Head of caudate nucleus (tissue), 42 donors: ENCODE measurements at places on chromosomes 1 and 21.

GRCh38 chr1:162233066-162233465 is 143.6 kb downstream of the SPATA46 start:
- DNase-seq = no peak

DNA sequence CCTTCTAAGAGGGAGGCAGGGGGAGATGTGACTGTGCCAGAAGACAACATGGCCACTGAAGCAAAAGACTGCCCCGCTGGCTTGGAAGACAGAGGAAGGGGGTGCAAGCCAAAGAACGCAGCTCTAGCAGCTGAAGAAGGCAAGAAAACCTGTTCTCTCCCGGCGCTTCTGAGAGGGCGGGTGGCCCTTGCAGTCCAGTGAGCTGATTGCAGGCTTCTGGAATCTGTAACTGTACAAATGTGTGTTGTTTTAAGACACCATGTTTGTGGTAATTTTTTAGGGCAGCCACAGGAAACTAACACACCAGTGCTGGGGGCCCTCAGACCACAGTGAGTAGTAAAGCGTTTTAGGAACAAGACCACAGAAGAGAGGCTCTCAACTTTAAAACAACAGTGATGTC is 47.0 kb downstream of the CD46 start:
- no peak for DNase-seq

DNA sequence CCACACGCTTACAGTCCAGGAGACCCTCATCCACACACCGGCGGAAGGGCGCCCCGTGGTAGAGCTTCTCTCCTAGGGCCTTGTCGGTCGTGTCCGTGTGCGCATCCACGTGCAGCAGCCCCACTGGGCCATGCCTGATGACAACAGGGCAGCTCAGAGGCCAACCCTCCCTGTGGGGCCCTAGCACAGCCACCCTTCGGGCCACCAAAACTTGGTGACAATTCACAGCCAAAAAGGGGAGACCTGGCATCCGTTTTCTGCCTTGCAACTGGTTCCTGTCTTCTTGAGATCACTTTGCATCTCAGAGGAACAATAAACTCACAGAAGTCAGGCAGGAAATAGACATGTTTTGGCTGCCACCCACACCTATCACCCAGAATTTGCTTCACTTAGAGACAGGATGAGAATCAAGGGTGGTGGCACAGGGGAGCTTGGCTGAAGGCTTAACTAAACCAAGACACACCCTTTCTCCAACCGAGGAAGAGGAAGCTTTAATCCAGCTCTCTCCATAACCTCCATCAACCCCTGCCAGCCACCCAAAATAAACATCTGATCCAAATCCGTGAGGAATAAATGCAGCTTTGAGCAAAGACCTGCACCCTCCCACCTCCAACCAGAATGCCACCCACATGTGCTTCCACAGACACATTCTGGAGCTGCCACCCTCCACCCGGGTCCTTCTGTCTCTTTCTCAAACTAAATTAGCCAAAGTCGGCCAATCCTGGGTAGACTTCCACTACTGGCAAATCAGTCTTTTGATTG is 5.7 kb downstream of the AGMAT start:
- DNase-seq = no peak

DNA sequence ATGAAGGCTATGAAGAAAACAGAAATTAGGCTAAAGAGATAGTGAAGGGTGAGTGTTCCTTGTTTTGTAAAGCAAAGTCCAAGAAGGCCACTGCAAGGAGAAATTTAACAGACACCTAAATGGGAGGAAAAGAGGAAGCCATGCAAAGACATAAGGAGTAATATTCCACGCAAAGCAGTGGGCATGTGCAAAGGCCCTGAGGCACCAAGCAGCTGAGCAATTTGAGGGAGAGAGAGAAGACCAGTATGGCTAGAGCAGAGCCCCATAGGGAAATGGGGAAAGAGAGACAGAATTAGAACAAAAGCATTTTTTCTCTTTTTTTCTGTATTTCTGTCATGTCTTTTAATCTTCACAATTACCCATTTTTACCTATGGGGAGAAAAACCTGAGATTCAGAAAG is 154.1 kb downstream of the TPR start:
- DNase-seq = no peak

DNA sequence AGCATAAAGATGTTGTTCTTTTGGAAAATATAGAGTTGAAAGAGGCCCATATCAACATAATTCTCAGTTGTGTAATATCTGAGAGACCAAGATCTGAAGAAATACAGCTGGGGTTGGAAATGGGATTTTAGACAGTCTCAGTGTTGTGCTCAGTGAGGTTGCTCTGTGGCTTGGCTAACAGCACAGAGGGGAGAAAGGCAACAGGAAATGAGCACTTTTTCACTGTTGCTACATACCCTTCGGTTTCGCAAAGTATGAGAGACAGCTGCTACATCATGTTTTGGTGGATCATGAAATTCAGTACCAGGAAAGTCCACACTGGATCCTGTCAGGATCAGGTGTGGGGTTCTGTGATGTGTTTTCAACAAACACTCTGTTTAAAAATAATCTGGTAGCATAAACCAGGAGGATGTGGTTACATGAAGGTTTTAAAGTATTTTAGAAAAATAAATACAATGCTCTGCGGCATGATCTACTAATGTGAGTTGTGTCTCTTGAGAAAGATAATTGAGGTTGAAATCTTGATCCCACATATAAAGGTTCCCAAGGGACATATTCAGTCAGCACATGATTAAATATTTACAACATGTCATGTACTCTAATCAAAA is 7.0 kb upstream of the GPR88 start:
- DNase-seq = no peak

DNA sequence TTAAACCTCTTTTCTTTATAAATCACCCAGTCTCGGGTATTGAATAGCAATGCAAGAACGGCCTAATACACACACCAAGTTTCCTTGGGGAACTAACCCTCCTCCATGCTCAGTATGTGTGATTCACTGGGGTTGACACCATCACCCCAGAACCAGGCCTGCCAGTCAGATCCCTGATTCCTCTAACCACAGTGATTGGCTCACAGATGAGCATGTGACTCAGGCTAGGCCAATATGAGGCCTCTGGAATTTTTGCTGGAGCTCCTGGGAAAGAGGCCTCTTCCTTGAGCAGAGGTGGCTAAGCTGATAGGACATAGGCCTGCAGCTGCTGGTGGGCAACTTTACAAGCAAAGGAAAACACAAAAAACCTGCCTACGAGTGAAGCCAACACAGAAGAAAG is 74.7 kb upstream of the ZBTB40 start:
- no peak for DNase-seq

DNA sequence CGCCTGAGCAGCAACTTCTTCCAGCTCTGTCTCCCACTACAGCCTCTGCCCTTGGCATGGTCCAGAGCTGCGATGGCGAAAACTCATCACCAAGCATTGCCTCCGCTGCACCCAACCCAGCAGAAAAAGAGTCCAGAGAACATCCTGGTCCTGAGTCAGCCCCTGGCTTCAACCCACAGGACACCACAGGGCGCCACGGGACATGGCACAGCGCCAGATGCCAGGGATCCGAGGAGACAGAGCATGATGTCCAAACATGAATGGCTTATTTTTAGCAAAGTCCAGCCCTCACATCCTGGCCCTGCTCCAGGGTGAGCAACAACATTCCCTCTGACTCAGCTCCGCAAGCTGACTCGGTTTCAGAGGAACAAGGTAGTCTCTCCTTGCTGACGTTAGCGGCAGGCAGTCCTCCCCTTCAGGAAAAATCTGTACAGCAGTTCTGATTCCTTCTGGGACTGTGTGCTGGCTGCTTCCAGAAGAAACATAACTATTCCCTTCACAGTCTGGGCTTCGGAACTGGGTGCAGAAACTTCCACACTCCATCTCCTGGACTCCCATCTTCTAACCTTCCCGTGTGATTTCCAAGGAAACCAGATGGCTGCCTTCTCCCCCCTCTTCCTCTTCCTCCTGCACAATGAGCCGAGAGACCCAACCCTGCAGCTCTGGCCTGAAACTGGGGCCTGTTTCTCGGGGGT is 131.3 kb downstream of the TOMM20 start:
- peak; percentile 95 for DNase-seq

DNA sequence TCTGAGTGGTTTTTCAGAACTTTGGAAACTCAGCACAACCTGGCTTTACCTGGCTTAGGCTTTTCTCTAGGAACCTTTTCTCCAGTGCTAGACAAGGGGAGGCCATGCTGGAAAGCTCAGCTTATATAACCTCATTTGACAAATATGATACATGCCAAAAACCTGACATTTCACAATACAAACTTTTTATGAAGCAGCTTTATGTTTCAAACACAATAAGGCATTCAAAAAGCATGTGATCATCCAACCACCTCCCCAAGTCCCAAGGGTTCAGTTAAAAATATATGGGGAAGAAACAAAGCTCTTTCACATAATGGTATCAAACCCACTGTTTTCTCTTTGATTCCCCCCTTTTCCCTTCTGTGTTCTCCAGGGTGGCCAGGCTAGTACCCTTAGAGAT is 63.7 kb downstream of the ZC3H11B start:
- DNase-seq = no peak

DNA sequence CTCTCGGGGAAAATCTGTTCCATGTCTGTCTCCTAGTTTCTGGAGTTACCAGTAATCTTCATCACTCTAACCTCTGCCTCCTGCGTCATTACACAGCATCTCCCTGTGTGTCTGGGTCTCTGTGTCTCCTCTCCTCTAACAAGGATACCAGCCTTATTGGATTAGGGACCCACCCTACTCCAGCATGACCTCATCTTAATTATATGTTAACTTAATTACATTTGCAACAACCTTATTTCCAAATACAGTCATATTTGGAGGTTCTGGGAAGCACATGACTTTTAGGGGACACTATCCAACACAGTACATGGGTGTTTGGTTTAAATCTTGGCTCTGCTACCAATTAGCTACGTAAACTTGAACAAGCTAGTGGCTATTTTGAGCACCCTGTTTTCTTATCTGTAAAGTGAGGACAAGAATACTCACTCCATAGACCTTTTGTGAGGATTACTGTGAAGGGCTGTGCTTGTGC is 83.9 kb upstream of the SGIP1 start:
- DNase-seq = no peak

GRCh38 chr1:204829133-204829825 is 41.4 kb upstream of the NFASC start:
- peak; percentile 54 for DNase-seq

GRCh38 chr1:39825432-39825941 is 36.8 kb upstream of the BMP8B start:
- DNase-seq = no peak

GRCh38 chr1:61124078-61124477 is 41.7 kb downstream of the NFIA start:
- no peak for DNase-seq

DNA sequence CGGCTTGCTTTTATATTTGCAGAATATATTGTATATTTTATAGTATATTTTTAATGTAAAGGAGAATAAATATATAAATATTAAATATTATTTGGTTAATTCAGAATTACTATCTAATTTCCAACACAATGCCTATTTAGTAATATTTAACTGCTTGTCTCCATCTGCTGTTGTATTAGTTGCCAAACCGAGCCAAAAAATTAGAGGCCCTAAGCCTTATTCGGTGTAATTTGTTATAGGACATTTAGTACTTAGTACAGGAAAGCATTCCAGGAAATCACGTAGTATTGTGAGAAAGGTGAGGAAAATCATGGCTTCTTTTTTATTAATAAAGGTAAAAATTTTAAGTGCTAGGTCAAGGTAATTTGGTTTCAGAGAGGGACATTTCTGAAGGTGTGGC is 93.8 kb downstream of the DNM3 start:
- no peak for DNase-seq

GRCh38 chr1:1759456-1760344 is 18.6 kb downstream of the NADK start:
- no peak for DNase-seq

GRCh38 chr1:94092210-94092613 is 28.7 kb downstream of the ABCA4 start:
- peak; percentile 31 for DNase-seq

DNA sequence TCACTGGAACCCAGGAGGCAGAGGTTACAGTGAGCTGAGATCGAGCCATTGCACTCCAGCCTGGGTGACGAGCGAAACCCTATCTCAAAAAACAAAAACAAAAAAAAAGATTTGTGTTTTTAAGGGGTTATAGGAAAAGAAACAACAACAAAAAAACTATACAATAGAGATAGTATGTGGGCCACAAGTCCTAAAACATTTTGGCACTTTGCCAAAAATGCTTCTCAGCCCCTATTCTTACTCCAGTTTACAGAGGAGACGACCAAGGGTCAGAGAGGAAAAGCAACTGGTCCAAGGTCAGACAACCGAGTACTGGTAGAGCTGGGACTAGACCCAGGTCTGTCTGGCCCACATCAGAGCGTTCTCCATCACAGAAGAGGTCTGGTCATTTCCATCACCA is 3.0 kb downstream of the FBXO44 start:
- DNase-seq = no peak

DNA sequence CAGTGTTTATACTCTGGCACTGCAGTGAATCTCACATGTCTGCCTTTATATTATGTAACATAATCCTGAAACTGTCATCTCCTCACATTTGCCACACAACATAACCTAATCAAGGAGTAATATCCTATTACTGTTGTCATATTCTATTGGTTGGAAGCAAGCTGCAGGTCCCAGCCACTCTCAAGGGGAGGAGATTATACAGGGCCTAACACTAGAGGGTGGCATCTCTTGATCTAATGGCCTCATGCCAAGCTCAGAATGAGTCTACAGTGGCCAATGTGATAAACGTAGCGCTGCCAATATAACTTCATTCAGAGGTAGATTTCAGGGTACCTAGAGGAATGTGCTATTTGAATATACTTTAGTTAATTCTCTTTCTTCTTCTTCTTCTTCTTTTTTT is 166.8 kb downstream of the BACH1 start:
- no peak for DNase-seq

DNA sequence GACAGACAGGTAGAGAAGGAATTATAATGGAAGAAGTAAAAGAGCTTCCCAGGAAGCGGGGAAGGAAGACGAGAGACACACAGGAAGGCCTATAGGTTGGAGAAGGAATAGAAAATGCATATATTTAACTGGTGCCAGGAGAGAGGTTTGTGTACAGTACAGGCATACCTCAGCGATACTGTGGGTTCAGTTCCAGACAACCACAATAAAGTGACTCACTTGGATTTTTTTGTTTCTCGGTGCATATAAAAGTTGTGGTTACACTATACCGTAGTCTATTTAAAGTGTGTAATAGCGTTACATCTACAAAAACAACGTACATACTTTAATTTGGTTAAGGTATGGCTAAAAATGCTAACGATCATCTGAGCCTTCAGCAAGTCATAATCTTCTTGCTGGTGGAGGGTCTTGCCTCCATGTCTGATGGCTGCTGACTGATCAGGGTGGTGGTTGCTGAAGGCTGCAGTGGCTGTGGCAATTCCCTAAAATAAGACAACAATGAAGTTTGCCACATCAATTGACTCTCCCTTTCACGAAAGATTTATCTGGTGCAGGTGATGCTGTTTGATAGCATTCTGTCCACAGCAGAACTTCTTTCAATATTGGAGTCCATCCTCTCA is 16.0 kb downstream of the YARS1 start:
- DNase-seq = no peak

- no peak for DNase-seq
Measured at GRCh38 chr1:53769780-53770179, 30.8 kb upstream of the GLIS1 start.

GRCh38 chr1:34794001-34794789 is 1.4 kb downstream of the GJA4 start:
- no peak for DNase-seq
